Renal cortex interstitium (tissue), 15 donors: ENCODE measurements at places on chromosomes 2 and 18. TPM values are rescaled to one million over a fixed set of nuclear protein-coding genes. Genes with fewer than 3 reads are reported as not detected.

The SPIRE1 gene
- polyA plus RNA-seq = 31.1 TPM

The TCF4 gene
- 71.1 TPM for polyA plus RNA-seq

The SERTAD2 gene
- 26.8 TPM for polyA plus RNA-seq

The LRRFIP1 gene
- polyA plus RNA-seq = 76.2 TPM

The ITGB6 gene
- 19.6 TPM for polyA plus RNA-seq

The ACMSD gene
- 32.6 TPM for polyA plus RNA-seq

The TNFAIP6 gene
- polyA plus RNA-seq = 0.93 TPM

The RAB17 gene
- polyA plus RNA-seq = 22.9 TPM

The SLC23A3 gene
- 22.7 TPM for polyA plus RNA-seq

The GPR75 gene
- polyA plus RNA-seq = 3.4 TPM

The ICOS gene
- polyA plus RNA-seq = not detected

The DSG2 gene
- 52.9 TPM for polyA plus RNA-seq

The DNAJC10 gene
- polyA plus RNA-seq = 170 TPM

The TWIST2 gene
- polyA plus RNA-seq = 4.3 TPM

The REG3G gene
- not detected for polyA plus RNA-seq

The DSG4 gene
- not detected for polyA plus RNA-seq

The CRYBA2 gene
- not detected for polyA plus RNA-seq

The LRRTM1 gene
- 21.2 TPM for polyA plus RNA-seq

The C2orf80 gene
- polyA plus RNA-seq = 0.23 TPM

- DNase-seq = no peak
These were observed 24.1 kb downstream of the COL6A3 start for GRCh38 chr2:237389831-237390230.

DNA sequence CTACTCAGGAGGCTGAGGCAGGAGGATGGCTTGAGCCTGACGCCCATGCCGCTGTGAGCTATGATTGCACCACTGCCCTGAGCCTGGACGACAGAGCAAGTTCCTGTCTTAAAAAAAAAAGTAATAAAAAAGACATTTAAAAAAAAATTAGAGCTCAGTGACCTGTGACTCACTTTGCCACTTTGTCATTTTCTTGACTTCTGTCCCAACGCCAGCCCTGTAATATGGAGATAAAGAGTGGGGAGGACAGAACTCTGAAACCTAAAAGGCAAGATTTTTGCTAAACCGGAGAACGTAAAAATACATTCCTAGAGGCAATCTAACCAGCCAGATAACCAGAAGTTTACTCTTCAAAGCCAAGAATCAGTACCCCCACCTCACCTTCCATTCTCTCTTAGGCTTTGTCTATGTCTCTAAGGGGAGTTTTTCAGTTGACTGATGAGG is 49.0 kb downstream of the PRKRA start:
- no peak for DNase-seq

DNA sequence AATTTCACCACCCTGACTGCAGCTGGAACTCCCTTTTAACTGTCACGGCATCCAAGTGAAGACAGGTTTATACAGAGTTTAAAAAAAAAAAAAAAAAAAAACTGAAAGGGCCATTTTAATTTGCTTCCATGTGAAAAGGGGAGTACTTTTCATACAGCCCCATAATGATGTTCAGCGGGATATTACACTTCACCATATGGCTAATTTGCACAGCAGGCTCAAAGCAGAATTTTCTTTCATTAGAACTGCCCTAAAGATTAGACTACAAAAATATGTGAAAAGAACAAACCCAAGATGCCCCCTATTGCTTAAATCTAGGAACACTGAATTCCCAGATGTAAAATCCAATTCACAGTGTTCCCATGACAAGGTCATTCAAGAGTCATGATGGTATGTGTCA is 301.8 kb downstream of the EXOC6B start:
- DNase-seq = no peak

GRCh38 chr2:30253873-30254684 is 22.7 kb downstream of the LBH start:
- no peak for DNase-seq

DNA sequence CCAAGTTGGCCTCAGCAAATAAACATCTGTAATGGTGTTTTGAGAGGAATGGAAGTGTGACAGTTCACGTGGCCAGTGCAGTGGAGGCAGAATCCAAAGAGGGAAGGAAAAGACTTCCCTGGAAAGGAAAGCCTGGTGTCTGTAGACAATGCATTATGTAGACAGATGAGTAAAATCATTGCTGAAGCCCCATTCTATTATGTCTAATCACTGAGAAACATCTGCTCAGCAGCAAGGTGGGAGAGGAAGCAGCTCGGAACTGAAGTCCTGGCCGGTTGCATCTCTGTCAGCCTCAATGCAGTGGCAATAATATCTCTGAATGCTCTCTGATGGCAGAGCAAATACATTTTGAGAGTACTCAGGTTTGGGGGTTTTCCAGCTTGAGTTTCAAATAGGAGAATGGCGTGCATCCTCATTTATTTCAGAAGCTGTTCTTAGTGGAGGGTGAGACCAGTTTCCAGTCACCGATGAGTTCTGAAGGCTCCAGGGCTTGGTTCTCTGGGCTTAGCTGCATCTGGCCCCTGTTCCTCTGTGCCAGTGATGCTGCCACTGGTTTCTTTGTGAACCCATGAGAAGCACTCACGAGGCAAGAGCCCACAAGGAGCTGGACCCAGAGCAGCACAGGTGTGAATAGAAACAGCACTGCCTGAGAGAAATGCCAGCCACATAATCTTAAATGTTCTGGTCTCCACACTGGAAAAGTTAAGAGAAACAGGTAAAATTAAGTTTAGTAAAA is 63.3 kb downstream of the RPIA start:
- no peak for DNase-seq

DNA sequence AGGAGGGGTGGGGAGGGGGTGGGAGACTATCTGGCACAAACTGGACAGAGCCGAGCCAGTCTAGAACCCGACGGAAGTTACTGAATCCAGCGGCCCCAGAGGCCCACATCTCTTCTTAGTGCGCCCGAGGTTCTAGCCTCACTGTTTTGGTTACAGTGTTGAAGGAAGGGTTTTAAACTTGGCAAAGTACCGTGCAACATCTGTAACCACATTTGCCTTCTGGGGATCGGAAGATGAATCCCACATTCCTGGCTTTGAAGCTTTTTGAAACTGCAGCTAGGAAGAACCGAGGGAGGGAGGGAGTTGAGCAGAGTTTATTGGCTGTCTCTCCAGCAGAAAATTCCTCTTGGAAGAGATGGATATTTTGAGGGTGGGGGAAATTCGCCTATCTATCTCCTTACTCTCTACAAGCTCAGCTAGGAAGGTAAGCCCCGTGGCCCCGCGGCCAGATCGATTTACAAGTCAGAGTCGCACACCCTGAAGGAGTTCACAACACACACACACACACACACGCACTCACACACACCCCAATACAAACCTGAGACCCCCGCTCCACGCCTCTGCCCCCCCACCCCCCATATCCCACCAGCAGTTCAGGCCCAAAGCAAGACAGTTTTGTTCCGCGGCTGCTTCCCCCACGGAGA is 1.0 kb downstream of the ACVR1 start:
- DNase-seq = peak; percentile 51

DNA sequence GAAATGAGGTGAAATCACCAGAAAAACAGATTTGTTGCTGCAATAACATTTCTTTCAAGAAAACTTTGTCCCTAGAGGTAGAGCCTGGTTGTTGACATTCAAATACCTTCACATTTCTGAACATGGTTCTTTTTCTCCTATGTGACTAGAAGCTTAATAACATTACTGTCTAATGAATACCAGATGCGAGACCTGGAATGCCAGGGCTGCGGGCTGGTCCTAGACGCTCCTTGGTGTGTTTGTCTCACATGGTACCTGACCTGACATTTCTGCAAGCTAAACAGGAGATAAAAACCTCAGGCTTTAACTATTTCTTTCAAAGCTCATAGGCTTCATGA is 38.5 kb downstream of the ACKR3 start:
- no peak for DNase-seq

DNA sequence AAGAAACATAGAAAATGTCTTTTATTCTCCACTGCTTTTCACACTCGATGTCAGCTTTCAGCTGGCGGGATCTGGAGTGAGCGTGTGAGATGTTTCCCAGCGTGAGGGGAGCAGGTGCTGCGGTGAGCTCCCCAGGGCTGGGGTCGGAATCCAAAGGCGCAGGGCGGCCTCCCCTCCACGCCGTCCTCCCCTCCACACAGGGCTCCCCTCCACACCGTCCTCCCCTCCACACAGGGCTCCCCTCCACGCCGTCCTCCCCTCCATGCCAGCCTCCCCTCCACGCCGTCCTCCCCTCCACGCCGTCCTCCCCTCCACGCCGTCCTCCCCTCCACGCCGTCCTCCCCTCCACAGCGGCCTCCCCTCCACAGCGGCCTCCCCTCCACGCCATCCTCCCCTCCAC is 26.9 kb upstream of the KCNG2 start:
- no peak for DNase-seq

DNA sequence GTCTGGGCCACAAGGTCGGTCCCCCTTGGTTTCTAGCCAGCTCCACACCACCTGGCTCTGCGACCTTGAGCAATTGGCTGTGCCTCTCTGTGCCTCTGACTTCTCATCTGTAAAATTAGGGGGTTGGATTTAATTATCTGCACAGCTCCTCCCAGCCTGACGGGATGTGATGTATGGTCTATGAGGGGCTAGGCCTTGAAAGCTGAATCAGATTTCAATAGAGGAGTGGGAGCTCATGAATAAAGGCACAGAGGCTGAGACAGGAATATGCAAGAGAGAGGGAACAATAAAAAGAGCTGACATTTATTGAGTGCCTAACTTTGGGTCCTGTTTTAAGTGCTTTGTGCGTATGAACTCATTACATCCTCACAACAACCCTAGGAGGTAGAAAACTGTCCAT is 104.7 kb downstream of the ALK start:
- DNase-seq = no peak

GRCh38 chr2:62340994-62341484 is 145.1 kb downstream of the B3GNT2 start:
- DNase-seq = no peak

DNA sequence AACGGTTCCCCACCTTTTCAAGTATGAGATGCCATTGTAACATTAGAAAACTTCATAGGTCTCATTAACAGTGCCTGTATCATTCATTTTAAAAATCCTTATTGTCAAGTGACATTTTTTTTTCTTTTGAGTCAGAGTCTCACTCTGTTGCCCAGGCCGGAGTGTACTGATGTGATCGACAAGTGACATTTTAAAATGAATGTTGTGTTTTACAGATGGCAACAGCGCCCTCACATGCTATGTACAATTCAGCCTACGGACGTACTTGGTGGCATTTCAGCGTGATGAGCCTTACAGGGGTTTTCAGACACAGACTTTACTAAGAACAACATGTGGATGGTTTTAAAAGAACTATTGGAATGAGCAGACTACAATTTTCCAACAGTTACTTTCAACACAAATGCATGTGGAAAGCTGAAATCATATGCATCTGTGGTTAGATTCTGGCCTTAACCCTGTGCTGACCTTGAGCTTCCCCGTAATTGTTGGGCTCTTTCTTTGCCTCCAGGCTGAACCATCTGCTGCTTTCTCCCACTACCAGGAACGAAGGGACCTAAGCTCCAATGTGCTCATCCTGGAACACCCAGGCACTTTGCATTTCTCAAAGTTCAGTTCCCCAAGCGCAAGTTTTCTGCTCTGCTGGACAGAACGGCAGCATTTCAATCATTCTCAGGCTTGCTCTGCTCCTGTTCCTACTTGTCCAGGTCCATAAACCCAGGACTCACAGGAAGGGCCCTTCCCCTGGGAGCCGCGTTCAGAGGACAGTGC is 119.9 kb upstream of the NDUFV2 start:
- no peak for DNase-seq

GRCh38 chr2:144681389-144681788 is 161.5 kb upstream of the ZEB2 start:
- DNase-seq = no peak

DNA sequence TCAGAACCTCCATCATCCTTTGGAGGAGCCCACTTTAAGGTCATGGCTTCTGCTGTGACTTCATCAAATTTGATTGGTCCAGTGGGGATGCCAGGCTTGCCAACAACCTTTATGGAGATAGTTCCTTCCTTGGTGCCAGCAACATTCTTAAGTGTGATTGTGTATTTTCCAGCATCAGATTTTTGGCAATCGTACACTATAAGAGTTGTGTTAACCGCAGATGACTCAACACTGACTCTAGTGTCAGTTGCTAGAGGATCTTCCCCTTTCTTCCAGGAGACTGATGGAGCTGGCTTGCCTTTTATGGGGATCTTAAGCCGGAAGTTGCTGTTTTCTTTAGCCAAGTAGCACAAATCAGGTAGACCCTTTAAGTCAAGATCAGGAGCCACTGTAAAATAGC is 98.7 kb downstream of the PLEKHA3 start:
- no peak for DNase-seq

- no peak for DNase-seq
These were observed 18.0 kb upstream of the DAPL1 start for GRCh38 chr2:158777077-158777476.

DNA sequence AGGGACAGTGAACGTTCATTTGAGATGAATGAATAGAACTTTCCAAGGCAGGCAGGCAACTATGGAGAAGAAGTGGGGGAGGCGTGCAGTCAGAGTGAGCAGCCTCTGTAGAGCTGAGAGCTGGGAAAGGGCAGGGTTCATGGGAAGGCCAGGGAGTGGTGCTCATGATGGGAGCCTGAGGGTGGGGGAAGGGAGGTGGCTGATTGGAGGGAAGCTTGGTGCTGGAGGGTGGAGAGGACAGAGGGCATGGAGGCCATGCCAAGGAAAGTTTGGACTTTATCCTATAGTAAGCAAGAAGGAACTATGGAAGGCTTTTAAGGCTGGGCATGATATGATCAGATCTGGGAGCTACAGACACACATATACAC is 47.6 kb upstream of the LGALSL start:
- no peak for DNase-seq

DNA sequence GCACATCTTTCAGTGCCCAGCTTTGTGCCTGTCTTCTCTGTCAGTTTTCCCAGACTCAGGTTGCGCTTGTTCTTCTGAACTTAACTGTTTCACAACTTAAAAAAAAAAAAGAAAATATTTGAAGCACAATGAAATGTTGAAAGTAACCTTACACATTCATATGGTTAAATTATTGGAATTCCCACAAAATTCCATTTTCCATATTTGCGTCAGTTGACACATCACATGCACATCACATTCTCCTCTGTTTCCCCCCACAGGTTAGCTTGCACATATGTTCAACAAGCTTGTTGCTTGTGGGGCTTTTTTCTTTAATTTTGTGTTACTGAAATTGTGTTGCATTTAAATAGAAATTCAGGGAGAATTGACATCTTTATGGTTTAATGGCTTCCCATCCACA is 8.3 kb downstream of the MYO1B start:
- DNase-seq = no peak

- DNase-seq = no peak
These were observed 91.2 kb downstream of the TWIST2 start for GRCh38 chr2:238939074-238939473.

- DNase-seq = no peak
These were observed 950.0 kb upstream of the NXPH2 start for GRCh38 chr2:139730197-139730596.

DNA sequence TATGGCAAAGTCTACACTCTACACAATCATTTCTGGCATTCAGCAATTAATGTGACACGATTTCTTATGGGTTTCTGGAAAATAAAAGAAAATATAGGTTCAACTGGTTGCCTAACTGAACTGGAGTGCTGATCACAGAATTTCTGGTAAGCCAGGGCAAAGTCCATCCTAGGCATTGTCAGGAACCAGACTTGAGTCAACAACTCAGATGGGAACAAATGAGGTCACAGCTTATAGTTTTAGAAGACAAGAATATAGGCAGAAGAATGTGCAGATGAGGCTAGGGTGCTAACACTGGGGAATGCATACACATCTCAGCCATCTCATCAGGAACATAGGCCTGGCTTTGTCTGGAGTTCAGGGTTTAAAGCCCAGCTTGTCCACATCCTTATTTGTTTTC is 317.2 kb upstream of the ID2 start:
- no peak for DNase-seq
